NCI-H345 (cell line): ENCODE measurements at places on chromosomes 2 and 18.

DNA sequence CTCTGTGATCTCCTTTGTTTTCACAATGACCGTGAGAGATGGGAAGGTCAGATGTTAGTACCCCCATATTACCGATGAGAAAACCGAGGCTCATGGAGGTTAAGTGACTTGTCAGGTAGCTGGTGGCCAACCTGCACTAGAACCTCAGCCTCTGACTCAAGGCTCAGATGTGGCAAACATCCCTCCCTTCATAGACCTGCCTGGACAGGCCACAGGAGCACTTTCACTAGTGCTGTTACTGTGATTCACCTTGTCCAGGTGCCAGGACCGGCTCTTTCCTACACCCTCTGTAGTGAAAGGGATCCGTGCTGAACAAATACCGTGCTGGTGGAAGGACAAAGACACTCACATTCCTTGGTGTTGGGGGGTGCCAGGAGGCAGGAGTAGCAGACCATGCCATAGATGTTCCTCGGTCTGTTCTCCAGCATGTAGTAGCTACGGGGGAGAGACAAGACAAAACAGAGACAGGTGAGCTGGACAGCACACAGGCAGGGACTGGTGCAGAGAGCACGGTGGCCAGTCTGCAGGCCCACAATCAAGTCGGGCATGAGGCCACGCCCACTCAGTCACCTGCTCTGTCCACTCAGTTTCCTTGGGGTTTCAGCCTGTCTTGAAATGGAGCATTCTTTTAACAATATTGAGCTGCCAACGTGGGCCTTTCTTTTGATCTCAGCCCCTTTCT lies 65.9 kb downstream of the EDAR start:
- DNase-seq, result no peak

- no peak for DNase-seq
Observed at GRCh38 chr18:31647127-31647753, 37.1 kb downstream of the B4GALT6 start.

- no peak for DNase-seq
Observed at GRCh38 chr18:51275712-51276476, 78.4 kb upstream of the MEX3C start.

GRCh38 chr2:126891681-126892500 lies 6.8 kb upstream of the TEX51 start:
- no peak for DNase-seq

GRCh38 chr2:53786352-53786704 lies 425 bp downstream of the ASB3 start:
- DNase-seq, result peak; percentile 41

DNA sequence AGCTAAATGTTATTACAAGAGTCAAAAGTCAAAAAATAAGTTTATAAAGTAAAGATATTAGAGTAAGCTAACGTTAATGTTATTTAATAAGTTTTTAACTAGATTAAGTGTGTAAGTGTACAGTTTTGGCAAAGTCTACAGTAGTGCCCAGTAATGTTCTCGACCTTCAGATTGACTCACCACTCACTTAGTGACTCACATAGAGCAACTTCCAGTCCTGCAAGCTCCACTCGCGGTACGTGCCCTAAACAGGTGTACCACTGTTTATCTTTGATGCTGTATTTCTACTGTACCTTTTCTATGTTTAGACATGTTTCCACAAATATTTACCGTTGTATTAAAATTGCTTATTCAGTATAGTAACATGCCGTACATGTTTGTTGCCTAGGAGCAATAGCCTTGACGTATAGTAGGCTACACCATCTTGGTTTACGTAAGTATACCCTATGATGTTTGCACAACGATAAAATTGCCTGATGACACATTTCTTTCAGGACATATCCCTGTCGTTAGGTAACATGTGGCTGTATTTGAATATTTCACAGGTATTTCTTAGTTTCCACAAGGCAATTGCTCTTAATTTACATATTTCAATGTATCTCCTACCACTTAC lies 1641.9 kb upstream of the PIK3C3 start:
- DNase-seq, result no peak

DNA sequence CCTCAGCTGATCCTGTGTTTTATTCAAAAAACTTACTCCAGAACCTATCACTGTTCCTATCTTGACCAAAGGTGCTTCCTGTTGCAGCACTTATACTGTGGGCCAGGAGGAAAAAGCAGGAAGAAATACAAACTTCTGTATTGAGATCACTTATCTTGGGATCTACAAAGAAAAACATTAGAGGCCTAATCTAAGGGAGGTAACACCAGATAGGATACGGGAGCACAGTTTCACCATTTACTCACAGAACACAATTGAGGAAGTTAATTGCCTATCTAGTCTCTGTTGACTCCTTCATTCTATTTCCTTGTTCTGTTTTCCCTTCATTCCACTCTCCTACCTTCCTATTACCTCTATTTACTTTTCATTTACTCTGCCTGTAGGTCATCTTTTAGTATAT lies 287.2 kb upstream of the LINC00305 start:
- DNase-seq, result no peak

- DNase-seq, result no peak
Observed at GRCh38 chr2:104340162-104340561, 513.8 kb upstream of the POU3F3 start.

DNA sequence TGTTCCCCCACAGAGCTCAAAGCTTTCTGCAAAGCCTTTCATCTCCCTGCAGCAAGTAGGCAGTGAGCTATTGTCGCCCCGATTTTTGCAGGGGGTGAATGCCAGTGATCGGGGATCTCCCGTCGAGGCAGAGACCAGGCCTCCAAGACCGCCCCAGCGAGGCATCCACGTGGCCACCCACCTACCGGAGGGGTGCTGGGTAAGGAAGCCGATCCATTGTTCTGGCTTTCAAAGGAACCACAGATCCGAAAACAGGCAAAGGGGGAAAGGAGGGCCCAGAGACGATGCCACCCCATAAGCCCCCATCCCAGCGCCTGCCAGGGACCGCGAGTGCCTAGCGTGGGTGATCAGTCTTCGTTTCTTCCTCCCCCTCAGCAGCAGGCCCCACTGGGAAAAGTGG lies 2.4 kb downstream of the ADRA2B start:
- no peak for DNase-seq

- no peak for DNase-seq
Observed at GRCh38 chr2:9250091-9250490, 43.5 kb downstream of the ASAP2 start.

- no peak for DNase-seq
Observed at GRCh38 chr2:196887431-196887830, 39.1 kb downstream of the PGAP1 start.

DNA sequence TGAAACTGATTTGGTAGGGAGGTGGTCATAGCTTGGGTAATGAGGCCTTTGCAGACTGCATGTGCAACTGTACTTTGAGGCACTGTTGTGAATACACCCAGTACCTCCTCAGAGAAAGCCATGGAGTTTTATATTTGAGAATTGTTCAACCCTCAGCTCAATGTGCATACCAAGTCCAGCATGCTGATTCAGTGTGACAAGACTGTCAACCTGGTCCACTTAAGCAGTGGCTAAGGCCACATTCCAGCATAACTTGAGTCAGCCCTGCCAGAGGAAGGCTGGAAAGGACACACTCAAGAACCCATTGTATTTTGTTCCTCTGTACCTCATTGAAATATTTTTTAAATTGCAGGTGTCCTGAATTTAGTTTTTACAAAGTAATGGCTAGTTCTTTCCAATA lies 121.8 kb upstream of the HNMT start:
- DNase-seq, result no peak

DNA sequence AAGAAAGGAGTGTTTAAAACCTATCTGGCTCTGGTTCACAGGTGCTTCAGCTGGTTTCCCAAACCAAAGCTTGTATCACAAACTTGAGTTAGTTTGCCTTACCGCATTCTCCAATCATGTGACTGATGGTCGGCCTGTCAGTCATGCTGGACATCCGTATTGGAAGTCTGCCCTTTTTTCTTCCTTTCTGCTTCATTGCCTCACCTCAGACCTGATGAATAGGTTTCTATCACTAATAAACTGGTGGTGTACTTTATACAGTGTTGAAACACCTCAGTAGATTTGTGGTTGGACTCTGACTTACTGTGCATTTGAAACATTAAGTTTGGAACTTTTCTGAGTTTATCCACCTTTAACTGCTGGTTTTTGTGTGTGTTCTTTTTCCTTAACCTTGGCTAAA lies 84.1 kb downstream of the R3HDM1 start:
- DNase-seq, result no peak

DNA sequence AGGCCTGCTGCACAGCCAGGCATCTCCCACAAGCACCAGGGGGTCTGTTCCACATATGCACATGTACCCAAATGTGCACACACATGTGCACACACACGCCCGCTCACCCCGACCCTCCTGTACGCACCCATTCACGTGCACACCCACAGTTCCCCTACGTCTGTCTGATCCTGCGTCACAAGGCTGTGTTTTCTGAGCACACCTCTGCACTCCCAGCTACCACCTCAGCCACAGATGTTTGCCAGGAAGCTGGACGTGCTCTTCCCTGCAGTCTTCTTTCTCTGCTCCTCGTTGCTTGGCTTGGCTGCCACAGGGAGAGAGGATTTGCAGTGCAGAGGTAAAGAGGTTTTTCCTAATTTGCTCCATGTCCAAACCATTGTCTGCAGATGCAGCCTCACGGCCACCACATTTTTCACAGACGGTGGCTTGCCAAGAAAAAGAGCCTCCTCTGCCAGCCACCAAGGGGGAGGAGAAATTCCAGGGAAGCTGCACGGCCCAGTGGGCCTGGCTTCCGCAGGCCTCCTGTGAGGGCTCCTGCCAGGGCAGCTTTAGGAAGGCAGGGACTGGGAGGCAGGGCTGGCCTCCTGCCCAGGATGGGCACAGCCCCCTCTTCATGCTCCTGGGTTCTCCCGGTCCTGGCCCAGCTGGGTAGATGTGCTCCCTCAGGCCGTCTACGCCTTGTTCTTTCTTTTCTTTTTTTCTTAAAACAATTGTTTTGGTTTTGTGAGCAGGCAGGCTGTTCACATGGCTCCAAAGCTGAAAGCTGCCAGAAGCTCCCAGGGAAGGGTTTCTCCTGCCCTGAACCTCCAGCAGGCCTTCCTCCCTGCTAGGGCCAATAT lies 29.3 kb upstream of the HS6ST1 start:
- peak; percentile 45 for DNase-seq

DNA sequence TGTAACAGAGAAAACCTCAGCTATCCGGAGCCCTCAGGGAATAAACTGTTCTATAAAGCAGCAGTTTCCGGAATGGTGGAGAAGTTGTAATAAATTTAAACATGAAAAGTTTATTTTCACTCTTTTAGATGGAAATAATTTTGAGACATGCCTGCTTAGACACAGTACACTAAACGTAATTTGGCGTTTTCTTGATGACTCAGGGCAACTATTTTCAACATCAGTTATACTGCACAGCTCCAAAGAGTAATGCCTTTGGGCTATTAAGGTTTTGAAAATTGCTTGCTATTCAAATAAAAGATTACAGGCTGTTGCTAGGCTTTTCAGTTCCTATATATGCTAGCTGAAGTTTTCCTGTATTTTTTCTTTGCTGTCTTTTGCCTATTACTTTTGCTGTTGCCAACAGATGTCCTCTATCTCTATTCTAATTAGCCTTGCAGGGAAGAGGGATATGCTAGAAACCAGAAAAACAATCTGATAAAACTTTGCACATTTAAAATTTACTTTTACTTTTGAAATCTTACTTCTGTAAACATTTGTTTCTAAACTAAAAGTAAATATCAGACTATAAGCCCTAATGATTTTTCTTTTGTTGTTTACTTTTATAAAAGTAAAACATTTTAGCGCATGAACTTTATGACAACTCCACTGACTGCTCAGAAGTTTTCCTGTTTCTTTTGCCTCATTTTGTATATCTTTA lies 113.4 kb upstream of the WDSUB1 start:
- no peak for DNase-seq

DNA sequence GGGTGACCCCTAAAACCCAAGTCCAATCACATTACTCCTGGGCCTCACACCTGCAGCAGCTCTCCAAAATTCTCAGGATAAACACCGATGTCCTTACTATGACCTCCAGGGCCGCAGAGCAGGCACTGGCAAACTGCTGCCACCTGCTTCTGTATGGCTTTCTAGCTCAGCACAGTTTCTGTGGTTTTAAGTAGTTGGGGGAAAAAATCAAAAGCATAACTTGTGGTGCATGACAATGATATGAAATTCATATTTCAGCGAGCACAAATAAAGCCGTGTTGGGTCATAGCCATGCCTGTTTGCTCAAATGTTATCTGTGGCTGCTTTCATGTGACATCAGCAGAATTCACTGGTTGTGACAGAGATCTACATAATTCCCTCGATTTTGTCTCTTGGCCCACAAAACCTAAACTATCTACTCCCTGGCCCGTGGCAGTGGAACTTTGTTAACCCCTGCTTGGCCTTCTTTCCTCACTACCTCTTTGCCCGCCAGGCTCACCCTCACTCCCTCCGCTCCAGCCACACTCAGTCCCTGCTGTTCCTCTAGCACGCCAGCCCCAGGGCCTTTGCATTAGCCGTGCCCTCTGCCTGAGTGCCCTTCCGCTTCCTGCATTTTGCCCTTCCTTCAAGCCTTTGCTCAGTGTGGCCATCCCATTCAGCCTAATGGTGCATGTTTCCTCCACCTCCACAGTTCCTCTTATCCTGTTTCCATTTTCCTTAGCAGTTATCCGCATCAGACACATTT lies 108.3 kb downstream of the AGAP1 start:
- DNase-seq, result no peak

- no peak for DNase-seq
Observed at GRCh38 chr2:159131914-159132281, 154.6 kb downstream of the WDSUB1 start.
